ENCODE measurements at places on chromosomes 3 and 15.

DNA sequence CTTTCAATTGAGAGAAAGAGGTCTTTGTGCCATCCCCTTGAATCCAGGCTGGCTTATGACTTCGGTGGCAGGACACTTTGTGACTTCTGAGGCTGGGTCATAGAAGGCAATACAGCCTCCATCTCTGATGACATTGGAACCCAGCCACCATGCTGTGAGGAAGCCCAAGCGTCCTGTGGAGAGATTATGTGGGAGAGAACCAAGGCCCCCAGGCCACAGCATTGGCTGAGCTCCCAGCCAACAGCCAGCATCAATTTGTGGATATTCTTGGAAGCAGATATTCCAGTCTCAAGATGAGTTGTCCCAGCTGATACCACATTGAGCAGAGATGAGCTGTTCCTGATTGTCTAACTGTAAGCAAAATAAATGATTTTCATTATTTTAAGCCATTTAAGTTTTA, 12.7 kb upstream of the XIRP1 start:
- no peak for DNase-seq

DNA sequence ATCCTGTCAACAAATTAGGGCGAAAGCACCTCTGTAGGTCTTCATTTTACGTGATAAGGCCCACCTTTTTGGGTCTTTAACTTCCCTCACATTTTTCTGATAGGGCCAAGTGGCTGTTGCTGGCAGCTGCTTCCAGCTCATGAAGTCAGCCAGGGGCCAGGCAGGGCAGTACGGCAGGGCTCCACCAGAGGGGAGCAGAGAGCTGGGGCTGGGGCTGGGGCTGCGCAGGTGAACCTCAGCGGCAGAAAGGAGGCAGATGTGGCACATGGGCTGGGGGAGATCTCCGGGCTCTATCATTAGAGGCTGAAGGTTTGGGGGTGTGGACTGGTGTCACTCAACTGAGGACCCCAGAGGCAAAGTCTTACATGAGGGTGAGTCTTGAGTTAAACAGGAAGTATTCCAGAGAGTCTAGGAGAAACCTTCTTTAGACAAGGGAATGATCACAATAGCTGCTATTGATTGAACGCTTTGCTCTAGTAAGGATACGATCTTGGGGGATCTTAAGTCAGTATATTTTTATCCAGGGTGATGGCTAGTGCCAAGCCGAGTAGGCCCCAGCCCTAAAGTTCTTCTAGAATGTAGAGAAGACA, 62.8 kb upstream of the MEX3B start:
- no peak for DNase-seq

DNA sequence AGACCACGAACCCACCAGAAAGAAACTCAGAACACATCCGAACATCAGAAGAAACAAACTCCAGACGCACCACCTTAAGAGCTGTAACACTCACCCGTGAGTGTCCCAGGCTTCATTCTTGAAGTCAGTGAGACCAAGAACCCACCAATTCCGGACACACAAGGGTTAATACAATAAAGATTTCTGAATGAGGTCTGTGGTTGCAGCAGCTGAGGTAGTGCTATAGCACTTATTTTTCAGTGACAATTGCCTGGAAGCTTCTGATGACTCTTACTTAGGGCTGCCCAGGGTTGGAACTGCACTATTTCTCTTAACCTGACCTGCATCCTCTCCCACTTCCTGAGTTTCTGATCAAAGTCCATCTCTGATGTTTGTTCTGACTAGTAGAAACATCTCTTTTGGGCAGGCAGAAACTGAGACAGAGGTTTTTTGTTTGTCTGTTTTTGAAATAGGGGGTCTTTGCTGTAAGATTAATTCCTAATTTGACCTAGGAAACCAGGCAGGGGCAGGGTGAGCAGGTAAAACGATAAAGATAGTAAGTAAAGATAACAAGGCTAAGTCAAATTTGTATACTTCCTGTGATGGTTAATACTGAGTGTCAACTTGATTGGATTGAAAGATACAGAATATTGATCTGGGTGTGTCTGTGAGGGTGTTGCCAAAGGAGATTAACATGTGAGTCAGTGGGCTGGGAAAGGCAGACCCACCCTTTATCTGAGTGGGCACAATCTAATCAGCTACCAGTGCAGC, 169.1 kb downstream of the GAP43 start:
- no peak for DNase-seq

DNA sequence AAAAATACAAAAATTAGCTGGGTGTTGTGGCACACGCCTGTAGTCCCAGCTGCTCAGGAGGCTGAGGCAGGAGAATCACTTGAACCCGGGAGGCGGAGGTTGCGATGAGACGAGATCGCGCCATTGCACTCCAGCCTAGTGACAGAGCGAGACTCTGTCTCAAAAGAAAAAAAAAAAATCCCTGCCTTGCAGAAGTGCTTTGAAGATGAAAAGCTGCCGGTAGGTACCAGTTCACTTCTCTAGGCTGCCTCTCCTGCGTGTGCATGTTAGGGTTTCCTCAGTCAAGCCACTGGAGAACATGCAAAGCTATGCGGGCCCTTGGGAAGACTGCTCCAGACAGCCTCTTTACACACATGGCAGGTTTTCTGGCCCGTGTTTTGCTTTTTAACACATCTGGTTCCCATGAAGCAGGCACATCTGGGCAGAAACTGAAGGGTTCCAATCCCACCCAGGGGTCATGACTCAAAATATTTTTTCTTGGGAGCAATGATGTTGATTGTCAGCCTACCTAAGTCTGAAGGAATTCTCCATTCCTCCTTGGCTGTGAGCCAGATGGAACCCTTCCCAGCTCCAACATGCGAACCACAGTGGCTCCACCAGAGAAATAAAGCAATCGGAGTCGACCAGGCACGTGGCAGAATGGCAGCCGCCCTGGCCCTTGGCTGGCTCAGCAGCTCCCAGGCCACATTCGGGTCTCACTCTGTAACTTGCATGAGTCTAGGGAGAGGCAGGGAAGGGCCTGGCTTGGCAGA, 29.6 kb downstream of the MGLL start:
- peak; percentile 98 for DNase-seq

DNA sequence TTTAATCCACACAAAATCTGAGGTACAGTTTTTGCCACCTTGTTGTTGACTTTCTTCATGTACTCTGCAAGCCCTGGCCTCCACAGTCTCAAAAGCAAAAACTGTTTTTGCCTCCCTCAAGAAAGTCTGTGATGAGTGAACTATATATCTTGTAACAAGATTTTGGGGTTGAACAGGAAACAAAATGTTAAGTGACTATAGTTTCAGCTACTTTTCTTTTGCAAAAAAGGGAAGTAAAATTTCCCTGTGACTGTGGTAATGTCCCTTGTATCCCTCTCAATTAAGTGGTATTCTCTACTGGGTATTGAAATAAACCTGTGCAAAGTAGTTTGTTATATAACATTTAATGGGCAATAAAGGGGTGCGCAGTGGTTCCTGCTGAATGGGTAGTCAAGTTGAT, 21.3 kb upstream of the SCAANT1 start:
- no peak for DNase-seq

DNA sequence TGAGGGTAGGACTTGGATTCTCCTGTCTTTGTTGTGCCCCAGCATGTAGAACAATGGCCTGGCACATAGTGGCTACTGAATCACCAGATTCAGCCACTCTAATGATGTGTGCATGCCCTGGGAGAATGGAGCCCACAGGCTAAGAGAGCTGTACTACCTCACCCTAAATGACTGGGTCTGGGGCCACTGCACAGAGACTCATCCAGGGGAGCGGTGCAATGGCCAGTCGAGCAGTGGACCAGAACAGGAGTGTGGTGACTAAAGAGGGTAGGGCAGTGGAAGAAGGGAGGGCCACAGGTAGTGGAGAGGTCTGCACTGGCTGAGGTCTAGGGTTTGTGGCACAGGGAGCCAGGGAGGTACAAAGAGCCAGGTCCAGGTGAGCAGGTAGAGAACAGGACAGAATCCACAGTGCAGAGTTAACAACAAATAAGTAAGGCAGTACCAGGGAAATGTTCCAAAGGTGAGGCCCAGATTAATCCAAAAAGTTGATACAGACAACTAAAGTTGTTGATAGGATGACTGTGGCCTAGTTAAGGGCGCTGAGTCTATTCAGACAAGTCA, 142.7 kb upstream of the ATP11B start:
- DNase-seq = no peak

DNA sequence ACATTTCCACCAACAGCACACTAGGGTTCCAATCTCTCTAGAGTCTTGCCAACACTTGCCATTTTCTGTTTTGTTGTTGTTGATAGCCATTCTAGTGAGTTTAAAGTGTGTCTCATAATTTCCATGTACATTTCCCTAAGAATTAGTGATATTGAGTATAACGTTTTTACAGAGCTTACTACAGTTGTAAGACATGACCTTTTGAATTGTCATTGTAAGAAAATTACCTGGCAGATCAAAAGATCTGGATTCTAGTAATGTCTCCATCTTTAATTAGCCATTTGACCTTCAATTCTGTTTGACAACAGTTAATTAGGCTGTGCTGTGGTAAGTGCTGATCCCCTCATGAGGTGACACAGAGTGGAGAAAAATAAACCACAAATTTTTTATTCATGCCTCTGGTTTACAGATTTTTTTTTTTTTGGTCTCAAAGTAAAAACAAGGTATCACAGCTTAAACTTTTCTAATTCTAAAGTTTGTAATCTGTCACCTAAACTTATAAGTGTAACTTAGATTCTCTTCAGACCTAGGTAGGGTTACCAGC, 20.9 kb downstream of the MCTP2 start:
- DNase-seq = no peak

DNA sequence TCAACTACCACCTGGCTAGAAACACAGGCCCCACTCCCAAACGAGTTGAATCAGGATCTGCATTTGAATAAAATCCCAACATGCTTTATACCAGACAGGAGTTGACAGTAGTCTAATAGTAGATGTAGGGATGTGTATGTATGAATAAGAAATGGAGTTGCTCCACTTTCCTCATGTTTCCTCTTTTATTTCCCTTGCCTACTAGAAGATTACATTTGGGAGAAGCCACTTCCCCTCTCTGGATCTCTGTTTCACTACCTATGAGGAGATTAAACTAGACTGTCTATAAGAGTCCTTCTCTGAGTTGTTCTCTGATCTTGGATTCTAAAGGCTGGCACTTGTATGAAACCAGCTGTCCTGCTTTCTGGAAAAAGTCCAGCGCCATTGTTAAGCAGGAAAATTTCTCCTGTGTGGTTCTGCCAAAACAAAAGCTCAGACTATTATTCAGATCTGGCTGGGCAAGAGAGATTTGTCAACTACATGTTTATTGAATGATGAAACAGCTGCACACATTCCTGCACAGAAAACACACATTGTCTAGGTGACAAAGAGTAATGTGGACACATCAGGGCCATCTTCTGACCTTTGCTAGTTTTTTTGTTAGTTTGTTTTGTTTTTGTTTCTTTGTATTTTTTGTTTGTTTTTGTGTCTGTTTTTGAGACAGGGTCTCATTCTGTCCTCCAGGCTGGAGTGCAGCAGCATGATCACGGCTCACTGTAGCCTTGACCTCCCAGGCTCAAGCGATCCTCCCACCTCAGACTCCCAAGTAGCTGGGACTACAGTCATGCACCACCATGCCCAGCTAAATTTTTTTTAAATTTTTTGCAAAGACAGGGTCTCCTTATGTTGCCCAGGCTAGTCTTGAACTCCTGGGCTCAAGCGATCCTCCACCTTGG, 29.9 kb downstream of the ACP3 start:
- no peak for DNase-seq

DNA sequence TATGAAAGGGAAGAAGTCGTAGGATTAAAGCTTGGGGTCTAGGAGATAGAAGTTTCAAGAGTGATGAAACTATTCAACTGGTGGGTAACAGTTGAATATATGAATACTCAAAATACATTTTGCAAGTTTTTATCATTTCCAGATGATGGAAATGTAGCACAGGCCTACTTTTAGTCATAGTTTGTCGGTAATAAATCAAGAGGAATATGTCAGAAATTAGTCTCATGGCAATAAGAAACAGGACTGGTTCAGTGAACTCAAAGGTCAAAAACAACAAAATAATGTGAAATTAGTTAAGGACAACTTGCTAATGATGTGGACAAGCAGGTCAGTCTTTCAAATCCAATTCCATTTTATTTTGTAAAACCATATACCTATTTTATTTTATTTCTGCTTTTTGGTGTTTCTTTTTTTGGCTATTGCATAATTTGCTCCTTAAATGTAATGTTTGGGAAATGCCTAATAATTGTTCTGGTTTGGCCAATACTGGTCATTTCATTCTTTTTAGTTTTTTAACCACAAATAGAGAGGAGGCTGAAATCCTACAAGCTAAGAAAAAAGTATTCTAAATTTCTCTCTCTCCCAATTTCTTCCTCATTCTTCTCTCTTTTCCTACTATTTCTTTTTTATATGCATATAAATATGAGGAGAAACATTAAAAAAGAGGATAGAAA, 195.2 kb upstream of the ARHGEF26 start:
- peak; percentile 60 for DNase-seq

GRCh38 chr15:40439960-40440742, 602 bp upstream of the BAHD1 start:
- no peak for DNase-seq

DNA sequence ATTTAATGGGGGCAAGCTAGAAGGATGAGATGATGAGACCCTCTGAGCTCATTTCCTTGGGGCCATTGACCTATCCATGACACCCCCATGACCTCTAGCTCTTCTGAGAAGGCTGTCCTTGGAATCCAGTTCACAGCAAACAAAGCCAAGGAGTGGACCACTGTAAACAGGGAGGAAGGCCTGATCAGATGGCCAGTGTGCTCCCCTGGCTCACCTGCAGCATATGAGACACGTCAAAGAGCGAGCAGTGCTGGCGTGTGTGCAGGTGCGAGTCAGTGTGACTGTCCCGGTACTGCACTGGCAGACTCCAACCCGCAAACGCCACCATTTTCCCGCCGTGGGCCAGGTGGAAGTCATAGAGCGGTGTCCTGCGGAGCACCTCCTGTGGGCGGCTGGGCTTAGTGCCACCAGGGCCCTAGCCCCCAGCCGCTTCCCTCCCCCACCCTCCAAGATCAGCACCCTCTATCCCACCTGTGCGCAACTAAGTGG, 339 bp downstream of the AMT start:
- DNase-seq = no peak

- no peak for DNase-seq
Observed at GRCh38 chr3:116444819-116445310, 422 bp downstream of the LSAMP start.

DNA sequence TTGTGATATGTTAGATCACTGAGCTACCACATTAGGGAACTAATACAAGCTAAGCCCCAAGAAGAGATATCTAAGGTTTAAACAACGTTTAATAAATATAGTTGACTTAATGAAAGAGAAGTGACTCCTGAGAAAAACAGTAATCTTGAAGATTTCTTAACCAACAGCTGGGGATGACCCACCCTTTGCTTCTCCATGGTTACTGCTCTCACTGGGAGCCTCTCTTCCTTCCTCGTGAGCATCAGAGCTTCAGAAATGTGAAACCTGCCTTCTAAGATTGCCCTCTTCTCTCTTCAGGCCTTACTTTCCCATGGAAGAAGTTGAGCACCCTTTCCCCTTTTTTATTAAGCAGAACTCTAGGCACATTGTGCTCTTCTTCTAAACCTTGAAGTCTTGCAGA, 132.2 kb upstream of the NR2E3 start:
- DNase-seq = no peak

GRCh38 chr3:13018043-13018451, 55.2 kb downstream of the IQSEC1 start:
- DNase-seq = no peak

GRCh38 chr3:81462921-81463320, 298.5 kb downstream of the GBE1 start:
- no peak for DNase-seq
